NCI-H2171 treated with DMSO at 0.1 percent for 48 hours (cell line): ENCODE measurements at places on chromosomes 16 and 17.

DNA sequence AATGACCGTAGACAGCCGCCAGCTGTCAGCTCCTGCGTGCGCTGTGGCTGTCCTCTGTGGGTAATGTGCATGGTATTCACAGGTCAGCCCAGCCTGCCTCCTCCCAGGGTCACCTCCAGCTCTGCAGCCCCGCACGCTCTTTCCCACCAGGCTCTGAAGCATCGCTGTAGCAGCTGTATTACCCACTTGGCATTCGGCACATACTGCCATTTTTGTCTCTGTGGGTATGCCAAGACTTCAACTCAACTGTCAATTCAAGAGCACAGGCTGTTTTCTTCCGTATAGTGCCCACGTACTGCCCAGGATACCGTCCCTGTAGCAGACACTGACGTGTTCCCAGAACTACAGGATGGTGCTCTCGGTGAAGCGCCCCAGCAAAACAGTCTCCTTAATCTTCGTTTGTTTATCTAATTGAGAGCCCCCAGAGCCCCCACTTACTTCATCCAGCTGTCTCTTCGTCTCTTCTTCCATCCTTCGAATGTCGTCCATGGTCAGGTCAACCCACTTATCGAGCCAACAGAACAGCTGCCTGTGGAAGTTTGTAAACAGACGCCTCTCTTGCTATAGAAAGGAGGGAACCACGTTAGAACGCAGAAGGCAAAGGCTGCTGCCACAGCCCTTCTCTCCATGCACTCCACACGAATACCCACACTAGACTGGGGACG lies 17.4 kb upstream of the INPP5K start:
- DNase-seq, result no peak

GRCh38 chr17:78960928-78961327 lies 18.8 kb downstream of the LGALS3BP start:
- DNase-seq, result peak; percentile 45

DNA sequence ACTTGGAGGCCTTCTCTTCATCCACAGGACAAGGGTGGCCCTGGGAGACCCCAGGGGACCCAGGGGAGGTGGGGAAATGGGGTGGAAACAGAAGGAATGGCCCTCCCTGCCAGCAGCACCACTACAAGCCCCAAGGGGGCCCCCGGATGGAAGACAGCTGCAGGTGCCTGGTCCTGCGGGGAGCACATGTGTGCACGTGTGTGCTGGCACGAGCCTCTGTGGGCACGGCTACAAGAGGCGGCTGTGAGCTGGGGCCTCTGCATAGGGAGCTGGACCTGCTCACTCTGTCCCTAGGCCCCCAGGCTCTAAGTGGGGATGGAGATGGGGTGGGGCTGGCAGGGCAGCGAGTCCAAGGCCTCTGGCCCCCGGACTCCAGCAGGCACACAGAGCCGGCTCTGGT lies 13.2 kb upstream of the AATK start:
- no peak for DNase-seq

DNA sequence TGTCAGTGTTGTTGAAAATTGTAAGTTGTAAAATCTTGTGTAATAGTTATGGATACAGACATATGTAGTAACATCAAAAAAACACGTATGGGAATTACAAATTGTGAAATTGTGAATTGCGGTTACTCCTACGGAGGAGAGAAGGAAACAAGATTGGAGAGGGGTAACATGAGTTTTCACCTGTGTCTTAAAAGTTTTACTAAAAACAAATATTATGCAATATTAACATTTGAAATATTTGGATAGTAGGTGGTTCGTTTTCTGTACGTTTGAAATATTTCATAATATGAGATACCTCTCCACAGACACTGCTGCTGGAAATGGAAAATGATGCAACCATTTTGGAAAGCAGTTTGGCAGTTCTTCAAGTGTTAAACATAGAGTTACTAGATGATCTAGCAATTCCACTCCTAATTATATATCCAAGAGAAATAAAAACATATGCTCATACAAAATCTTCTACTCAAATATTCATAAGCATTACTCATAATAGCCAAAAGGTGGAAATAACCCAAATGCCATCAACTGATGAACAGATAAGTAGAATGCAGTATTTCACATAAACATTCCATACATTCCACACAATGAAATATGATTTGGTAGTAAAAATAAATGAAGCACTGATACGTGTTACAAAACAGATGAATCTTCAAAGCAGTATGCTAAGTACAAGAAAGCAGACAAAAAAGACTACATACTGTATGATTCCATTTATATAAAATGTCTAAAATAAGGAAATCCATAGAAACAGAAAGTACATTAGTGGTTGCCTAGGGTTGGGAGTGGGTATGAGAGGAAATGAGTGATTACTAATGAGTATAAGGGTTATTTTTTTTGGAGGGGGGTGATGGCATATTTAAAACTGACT lies 40.7 kb upstream of the ABCA10 start:
- DNase-seq, result no peak

DNA sequence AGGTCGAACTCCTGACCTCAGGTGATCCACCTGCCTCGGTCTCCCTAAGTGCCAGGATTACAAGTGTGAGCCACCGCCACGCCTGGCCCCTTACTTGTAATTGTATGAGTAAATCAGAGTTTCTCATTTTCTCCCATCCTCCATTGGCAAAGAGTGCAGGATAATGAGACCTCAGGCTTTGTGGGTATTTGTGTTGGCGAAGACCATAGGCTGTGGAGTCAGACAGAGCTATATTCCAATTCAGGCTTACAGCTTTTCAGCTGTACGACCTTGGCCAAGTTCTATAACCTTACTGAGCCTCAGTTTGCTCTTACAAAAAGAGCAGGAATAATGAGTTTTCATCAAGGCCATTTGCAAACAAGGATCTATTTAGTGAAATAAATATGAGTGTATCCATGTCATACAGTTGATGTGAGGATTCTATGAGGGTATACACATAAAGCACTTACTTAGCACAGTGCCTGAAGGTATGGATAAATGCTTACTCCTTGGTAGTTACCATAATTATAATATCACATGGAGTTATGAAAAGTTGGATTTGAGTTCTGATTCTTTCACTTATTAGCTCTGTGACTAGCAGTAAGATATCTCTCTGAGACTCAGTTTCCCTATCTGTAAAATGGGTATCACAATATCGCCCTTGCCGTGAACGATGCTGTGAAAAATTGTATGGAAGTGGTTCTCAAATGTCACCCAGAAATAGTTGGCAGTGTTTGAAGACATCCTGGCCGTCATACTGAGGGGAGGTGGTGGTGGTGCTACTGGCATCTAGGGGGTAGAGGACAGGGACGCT lies 25.6 kb upstream of the CPPED1 start:
- DNase-seq, result no peak

- no peak for DNase-seq
Measured at GRCh38 chr17:72338847-72339790, 218.3 kb downstream of the SOX9 start.

DNA sequence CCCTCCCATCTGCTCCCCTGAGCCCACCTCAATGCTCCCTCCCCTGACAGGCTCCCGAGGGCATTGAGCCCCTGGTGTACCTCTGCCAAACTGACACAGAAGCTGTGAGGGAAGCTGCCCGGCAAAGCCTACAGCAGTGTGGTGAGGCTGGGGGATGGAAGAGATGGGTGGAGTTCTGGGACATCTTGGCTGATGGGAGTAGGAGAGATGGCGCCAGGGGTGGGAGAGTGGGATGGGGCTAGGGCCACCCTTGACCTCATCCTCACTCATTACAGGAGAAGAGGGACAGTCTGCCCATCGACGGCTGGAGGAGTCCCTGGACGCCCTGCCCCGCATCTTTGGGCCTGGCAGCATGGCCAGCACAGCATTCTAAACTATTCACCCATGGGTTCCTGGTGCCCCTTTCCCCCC lies 16.2 kb upstream of the CTCF start:
- no peak for DNase-seq

DNA sequence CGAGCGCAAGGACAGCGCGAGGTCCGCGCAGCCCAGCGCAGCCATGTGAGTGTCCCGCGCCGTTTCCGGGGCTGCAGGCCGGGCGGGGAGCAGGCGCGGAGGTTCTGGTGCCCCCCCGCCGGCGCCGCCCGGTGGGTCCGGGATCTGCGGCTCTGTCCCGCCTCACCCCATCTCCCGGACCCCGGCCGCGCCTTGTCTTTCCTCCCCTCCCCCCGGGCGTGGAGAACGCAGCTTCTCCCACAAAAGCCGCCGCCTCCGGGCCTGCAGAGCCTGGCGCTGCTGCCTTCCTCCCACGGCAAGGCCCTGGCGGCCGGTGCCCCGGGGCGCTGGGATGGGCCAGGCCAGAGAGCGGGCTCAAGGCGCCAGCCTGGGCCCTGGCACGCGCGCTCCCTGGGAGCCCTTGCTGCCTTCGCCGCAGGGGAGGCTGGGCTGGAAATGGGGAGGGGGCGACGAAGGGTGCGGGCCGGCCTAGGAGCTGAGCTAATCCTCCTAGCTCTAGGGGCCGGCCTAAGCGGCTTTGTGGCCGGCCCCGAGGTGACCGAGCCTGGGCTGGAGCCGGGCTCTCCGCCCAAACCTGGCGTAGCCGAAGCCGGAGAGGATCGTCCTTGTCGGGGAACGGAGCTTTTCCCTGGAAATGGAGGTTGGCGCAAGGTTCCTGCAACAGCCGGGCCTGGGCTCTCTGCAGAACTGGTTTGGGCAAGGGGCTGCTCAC lies 397 bp downstream of the RIPOR1 start:
- DNase-seq, result no peak

DNA sequence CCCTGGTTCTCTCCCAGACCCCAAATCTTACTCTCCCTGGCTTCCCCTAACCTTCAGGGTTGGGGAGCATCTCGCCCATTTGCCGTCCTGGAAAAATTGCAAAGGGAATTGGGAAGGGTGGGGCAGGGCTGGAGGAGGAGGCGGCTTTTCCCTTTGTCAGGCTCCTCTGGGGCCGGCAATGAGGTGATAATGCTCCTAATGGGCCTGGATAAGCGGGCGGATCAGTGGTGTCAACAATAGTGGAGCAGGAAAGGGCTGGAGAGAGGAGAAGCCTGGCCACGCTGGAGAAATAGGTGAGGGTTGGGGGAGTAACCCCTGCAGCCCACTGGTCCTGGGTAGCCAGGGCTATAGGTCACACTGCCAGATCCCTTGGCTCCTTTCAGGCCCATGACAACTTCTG lies 12.3 kb downstream of the SCN4A start:
- DNase-seq, result no peak

- no peak for DNase-seq
Measured at GRCh38 chr17:68383443-68384321, 73.6 kb downstream of the WIPI1 start.

- peak; percentile 6 for DNase-seq
Measured at GRCh38 chr17:40422990-40423633, 5.4 kb upstream of the TOP2A start.

GRCh38 chr17:44493339-44493738 lies 9.9 kb downstream of the GPATCH8 start:
- no peak for DNase-seq

DNA sequence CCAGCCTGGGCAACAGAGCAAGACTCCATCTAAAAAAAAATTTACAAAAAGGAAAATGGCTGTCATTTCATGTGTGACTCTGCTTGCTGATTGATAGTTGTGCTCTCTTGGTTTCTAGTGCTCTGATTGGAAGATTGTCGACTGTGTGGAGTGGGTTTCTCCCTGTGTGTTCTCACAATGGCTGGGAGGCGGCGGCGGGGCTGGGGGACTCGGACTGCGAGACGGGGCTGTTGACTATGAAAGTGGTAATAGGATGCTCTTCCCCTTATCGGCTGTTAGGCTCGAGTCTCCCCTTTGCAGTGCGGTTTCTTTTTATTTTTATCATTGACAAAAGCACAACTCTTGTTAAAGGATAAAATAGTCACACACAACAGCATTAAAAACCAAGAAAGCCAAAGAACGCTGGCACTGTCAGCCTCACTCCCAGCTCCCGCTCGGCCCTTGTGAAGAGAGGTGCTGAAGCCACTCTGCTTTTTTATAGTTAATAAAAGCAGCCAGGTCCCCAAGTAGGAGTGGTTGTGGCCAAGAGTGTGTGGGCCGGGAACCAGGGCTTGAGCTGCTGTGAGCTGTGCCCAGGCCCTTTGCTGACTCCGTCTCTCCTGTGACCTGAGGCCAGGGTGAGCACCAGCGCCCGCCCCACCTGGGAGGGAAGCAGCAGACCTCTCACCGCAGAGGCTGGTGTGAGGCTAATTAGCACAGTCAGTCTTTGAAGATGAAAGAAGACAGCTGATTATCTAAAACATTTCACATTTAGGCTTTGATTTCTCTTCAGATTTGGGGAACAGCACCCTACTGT lies 36.5 kb downstream of the TBCD start:
- no peak for DNase-seq

- DNase-seq, result no peak
Measured at GRCh38 chr17:32943647-32944191, 15.8 kb downstream of the TMEM98 start.

DNA sequence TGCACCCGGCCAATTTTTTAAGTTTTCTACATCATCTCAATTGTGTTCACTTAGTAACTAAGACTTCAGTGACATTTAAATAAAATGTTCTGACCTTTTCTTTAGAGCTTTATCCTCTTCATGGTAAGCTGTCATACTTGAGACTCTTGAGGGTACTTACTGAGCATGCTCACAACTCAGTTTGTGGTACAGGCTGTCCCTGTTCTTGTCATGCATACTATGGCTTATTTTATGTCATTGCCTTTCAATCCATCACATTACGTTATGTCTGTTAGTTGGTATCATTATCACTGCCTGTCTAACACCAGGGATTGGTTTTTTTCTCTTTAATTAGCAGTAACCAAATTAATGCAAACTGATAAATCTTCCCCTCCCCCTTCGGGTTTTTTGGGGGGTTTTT lies 41.9 kb upstream of the RHBDL3 start:
- DNase-seq, result no peak

DNA sequence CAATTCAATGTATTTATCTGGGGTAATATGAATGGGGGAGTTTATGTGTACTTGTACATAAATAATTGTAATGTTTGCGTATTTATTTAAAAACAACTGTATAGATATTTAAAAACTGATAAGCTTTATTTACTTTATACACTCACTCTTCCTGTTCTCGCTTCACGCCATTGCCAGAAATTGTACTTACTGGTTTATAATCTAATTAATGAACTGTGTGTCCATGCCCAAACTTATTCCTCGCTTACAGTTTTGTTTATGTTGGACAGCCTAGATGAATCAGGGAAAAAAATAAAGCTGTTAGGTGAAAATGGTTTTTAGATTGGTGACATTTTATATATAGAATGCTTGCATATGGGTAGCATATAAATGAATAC lies 30.8 kb downstream of the AATF start:
- no peak for DNase-seq

- DNase-seq, result peak; percentile 28
Measured at GRCh38 chr16:58425756-58426494, 33.7 kb downstream of the GINS3 start.

- DNase-seq, result no peak
Measured at GRCh38 chr16:66457888-66458287, 30.8 kb downstream of the BEAN1 start.

DNA sequence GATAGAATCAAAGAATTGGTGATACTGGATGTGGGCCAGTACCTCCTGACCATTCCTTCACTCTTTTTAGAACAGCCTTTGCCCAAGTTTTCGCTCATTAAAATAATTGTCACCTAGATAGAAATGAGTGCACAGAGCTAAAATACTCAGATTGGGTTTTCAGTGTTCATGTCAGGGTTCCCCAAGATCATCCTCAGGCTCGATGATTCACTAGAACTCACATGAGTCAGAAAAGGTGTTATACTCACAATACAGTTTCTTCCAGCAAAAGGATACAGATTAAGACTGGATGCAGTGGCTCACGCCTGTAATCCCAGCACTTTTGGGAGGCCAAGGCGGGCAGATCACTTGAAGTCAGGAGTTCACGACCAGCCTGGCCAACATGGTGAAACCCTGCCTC lies 19.9 kb downstream of the ERCC4 start:
- DNase-seq, result no peak

- DNase-seq, result no peak
Measured at GRCh38 chr16:16908077-16908476, 529.1 kb downstream of the NPIPA7 start.
